ENCODE measurements at places on chromosomes 12 and 14.
A peak's percentile ranks its signal among the peaks of the same experiment; 100 is the strongest.

GRCh38 chr14:90301122-90301521 lies 30.6 kb downstream of the NRDE2 start:
- DNase-seq, result no peak

DNA sequence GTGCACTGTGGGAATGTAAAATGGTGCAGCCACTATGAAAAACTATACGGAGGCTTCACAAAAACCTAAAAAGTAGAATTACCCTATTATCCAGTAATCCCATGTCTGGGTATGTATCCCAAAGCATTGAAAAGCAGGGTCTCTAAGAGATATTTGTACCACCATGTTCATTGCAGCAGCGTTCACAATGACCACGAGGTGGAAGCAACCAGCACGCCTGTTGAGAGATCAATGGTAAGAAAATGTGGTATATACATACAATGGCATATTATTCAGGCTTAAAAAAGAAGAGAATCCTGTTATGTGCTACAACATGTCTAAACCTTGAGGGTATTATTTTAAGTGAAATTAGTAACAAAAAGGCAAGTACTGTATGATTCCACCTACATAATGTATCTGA lies 910 bp upstream of the NOPCHAP1 start:
- DNase-seq, result no peak

GRCh38 chr12:29286081-29286790 lies 94.7 kb downstream of the ERGIC2 start:
- DNase-seq, result no peak

GRCh38 chr12:33439587-33440011 lies at the start of gene SYT10:
Gene SYT10, minus strand, starts transcription at chr12:33439819. Its CDS starts 297 bp downstream, at chr12:33439522.
- no peak for DNase-seq

GRCh38 chr14:45373877-45374276 lies 120.9 kb upstream of the MIS18BP1 start:
- no peak for DNase-seq

DNA sequence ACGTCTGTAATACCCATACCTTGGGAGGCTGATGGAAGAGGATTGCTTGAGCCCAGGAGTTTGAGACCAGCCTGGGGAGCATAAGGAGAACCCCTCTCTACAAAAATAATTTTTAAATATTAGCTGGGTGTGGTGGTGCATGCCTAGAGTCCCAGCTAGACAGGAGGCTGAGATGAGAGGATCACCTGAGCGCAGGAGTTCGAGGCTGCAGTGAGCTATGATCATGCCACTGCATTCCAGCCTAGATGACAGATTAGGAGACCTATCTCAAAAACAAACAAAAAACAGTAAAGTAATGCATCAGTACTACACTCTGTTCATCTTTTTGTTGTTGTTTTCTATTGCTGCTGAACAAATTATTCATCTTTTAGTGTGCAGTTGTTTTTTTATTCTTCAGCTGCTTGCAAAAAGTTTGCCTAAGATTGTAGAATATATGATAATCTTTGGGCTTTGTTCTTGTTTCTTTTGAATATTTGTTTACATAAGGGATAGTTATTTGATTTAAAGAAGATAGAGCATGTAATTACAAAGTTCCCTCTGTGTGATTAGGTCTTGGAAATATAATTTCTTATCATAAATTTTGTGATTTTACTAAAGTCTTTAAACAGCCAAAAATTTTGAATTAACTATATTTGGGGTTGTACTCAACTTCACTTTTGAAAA lies 8.2 kb downstream of the ARHGAP5 start:
- DNase-seq, result no peak

- DNase-seq, result no peak
Observed at GRCh38 chr14:36996133-36996856, 176.1 kb downstream of the SLC25A21 start.

DNA sequence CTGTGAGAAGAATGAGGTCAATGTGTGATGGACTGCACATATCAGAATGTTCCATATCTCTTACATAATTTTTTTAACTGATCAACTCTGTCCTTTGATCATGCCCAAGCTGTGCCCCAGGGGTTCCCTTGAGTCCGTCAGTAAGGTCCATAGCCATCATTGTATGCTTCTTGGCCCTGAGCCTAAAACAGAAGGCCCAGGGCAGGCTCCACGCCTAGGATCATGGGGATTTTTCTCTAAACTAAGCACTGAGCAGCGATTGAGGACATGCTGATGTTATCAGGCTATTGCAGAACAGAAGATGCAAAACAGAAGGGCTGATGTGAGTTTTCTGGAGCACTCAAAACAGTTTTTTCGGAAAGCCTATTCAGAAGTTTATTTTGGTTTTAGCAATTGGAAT lies 20.9 kb downstream of the RNASE9 start:
- DNase-seq, result no peak

DNA sequence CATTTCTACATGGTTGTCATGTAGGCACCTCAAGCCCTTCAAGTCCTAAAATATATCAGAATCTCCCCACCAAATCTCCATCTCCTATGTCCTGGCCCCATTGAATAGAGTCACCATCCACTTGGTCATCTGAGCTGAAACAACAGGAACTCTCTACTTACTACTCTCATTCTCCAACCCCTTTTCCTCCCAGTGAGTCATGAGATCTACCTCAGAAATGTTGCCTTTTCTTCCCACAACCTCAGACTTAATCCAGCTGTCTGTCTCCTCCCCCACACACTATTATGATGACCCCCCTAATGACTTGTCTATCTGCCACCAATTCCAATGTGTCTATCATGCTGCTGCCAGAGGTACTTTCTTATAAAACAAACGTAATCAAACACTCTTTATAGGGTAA lies 72.3 kb upstream of the TMEM263 start:
- DNase-seq, result no peak

DNA sequence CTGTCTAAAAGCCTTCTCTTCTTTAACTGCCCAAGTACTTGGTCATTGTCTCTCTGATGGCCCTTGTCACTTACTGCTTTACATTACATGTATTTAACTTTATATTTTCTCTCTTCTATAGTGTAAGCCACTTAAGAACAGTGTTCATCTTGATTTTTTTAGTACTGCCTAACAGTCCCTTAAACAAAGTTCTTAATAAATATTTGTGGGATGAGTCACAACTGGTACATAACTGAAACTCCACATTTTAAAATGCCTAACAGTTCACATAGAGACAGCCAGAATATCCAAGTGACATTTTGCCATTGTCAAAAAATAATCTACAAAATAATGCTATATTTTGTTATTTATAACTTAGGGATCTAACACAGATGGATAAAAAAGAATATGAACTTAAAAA lies 146.6 kb downstream of the STXBP6 start:
- no peak for DNase-seq

GRCh38 chr12:83016991-83017390 lies 330.3 kb downstream of the TMTC2 start:
- DNase-seq, result no peak

GRCh38 chr12:106903241-106903945 lies 52.3 kb upstream of the TMEM263 start:
- DNase-seq, result peak; percentile 67

DNA sequence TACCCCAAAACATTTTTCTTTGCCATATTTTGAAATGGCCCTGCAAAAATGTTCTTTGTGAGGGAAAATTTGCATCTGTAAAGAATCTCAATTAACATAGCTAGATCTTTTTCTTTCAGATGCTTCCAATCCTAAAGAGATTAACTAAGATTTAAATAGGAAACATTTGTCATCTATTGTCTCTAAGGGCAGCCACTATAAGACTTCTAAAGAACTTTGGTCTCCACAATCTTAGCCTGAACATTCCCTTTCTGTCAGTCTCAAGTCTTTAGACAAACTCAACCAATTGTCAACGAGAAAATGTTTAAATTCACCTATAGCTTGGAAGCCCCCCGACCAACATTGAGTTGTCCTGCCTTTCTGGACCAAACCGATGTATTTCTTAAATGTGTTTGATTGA lies 71.1 kb upstream of the RASSF8 start:
- no peak for DNase-seq

GRCh38 chr12:54463484-54463883 lies 9.9 kb downstream of the GTSF1 start:
- no peak for DNase-seq

- DNase-seq, result peak; percentile 30
Observed at GRCh38 chr12:103279444-103279843, 216.3 kb downstream of the C12orf42 start.

- DNase-seq, result no peak
Observed at GRCh38 chr14:69660344-69661193, 49.2 kb downstream of the SUSD6 start.

Data from GM19239 (cell line).